ENCODE measurements at places on chromosomes 3 and 15. TPM values are rescaled to one million over a fixed set of nuclear protein-coding genes. Genes with fewer than 3 reads are reported as not detected.

XCR1 gene
- total RNA-seq, result not detected

ADGRG7 gene
- not detected for total RNA-seq

FHIT gene
- 6.7 TPM for total RNA-seq

ASB14 gene
- total RNA-seq, result not detected

SLC33A1 gene
- total RNA-seq, result 30.4 TPM

BCL2A1 gene
- total RNA-seq, result not detected

GXYLT2 gene
- 62.6 TPM for total RNA-seq

TFDP2 gene
- total RNA-seq, result 51.0 TPM

LIPH gene
- 6.4 TPM for total RNA-seq

TXNRD3 gene
- total RNA-seq, result 11.1 TPM

C3orf70 gene
- 5.7 TPM for total RNA-seq

CTXND1 gene
- total RNA-seq, result not detected

GOLGA8H gene
- 0.32 TPM for total RNA-seq

P4HTM gene
- total RNA-seq, result 25.0 TPM

TRH gene
- total RNA-seq, result not detected

RABL3 gene
- total RNA-seq, result 16.8 TPM

CRYGS gene
- total RNA-seq, result 2.1 TPM

MAPK6 gene
- total RNA-seq, result 96.6 TPM

CCR8 gene
- not detected for total RNA-seq

UROC1 gene
- total RNA-seq, result not detected
